Vagina (tissue), 2 donors: ENCODE measurements at places on chromosomes 11 and 22. TPM values are rescaled to one million over a fixed set of nuclear protein-coding genes. Genes with fewer than 3 reads are reported as not detected.

- no peaks in the 10 kb centered on the region for H3K4me1 ChIP-seq
- no peaks in the 10 kb centered on the region for H3K27me3 ChIP-seq
- H3K27ac ChIP-seq: no peak overlapping the region
- no peaks in the 10 kb centered on the region for H3K36me3 ChIP-seq
Observed at GRCh38 chr11:103413266-103413888, 304.2 kb downstream of the DYNC2H1 start.

- no peak overlapping the region for H3K4me3 ChIP-seq
- DNase-seq: no peak
- H3K36me3 ChIP-seq: no peaks in the 10 kb centered on the region
- H3K27me3 ChIP-seq: no peaks in the 10 kb centered on the region
- H3K4me1 ChIP-seq: no peaks in the 10 kb centered on the region
Observed at GRCh38 chr11:120289426-120289825, 35.7 kb upstream of the TLCD5 start.

GSTT2 gene
- not detected for total RNA-seq

CCDC116 gene
- total RNA-seq: not detected

- H3K36me3 ChIP-seq: no peaks in the 10 kb centered on the region
- H3K27ac ChIP-seq: no peak overlapping the region
- DNase-seq: no peak
- H3K4me3 ChIP-seq: no peak overlapping the region
- no peaks in the 10 kb centered on the region for H3K27me3 ChIP-seq
Observed at GRCh38 chr11:80846979-80847378, 1406.1 kb upstream of the TENM4 start.

DNA sequence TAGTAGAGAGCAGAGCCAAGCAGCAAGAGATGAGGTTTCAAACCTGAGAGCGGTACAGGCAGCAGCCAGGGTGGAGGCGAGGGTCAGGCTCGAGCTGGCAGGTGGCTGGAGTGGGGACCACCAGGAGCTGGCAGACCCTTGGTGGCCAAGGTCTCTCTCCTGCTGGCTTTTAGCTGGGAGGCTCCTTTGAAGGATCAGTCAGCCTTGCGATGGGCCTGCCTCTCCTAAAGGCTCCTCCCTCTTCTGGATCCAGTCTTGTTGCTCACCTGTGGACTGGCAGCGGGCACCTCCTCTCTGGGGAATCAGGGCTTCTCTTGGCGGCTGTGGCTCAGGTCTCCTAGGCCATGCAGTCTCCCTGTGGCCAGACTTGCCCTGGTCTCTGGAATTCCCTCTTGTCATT is 24.8 kb downstream of the TPST2 start:
- no peak overlapping the region for H3K27ac ChIP-seq
- no peaks in the 10 kb centered on the region for H3K27me3 ChIP-seq
- H3K36me3 ChIP-seq: no peaks in the 10 kb centered on the region
- no peak overlapping the region for H3K4me3 ChIP-seq
- H3K4me1 ChIP-seq: peaks cover 33% of the 10 kb centered on the region

GRCh38 chr11:73431396-73431795 is 55.2 kb downstream of the RELT start:
- H3K27ac ChIP-seq: no peak overlapping the region
- DNase-seq: no peak
- no peaks in the 10 kb centered on the region for H3K4me1 ChIP-seq
- no peaks in the 10 kb centered on the region for H3K27me3 ChIP-seq
- no peaks in the 10 kb centered on the region for H3K36me3 ChIP-seq

DNA sequence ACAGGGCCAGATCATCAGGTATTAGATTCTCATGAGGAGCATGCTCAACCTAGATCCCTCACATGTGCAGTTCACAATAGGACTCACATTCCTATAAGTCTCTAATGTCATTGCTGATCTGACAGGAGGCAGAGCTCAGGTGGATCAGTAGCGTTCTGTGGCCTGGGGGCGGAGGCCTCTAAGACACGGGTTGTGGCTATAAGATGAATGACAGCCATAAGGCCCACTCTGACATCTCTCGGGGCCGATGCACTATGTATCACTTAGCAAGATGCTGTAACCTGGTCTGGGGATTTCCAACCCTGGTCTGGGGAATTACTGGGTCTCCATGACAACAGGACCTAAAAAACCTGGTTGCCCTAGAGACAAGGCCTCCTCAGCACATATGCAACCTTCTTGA is 932.7 kb downstream of the TBC1D22A start:
- DNase-seq: peak; percentile 67
- H3K36me3 ChIP-seq: no peaks in the 10 kb centered on the region
- no peaks in the 10 kb centered on the region for H3K27me3 ChIP-seq
- no peaks in the 10 kb centered on the region for H3K4me1 ChIP-seq
- no peak overlapping the region for H3K27ac ChIP-seq
- H3K4me3 ChIP-seq: no peak overlapping the region

DNA sequence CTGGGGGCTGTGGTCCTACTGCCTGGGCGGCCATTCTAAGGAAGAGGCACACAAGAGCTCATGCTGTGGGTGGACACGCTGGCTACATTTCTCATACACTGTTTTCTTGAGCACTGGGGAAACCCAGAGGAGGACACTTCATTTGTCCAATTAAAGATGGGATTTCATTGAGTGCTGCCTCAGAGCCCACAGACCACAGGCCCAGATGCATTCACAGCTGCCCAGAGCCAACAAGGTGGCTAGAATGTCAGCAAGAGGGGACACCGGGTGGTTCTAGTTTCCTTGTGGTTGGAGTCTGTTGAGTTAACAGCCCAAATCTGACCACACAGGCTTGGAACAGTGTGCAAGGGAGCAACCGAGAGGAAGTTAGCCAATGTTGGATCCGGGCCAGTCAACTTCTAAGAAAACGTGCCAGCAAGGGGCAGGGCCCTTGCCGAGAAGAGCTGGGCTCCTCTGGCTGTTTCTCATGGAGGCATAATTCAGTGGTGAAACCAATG is 35.0 kb upstream of the SORL1 start:
- H3K4me1 ChIP-seq: peaks cover 23% of the 10 kb centered on the region
- H3K27ac ChIP-seq: peak overlapping the region; percentile 6
- H3K4me3 ChIP-seq: no peak overlapping the region
- H3K36me3 ChIP-seq: no peaks in the 10 kb centered on the region

- H3K4me3 ChIP-seq: no peak overlapping the region
- H3K27me3 ChIP-seq: no peaks in the 10 kb centered on the region
- no peaks in the 10 kb centered on the region for H3K4me1 ChIP-seq
- H3K27ac ChIP-seq: no peak overlapping the region
Observed at GRCh38 chr22:39941601-39942000, 18.6 kb upstream of the TMA7B start.

DNA sequence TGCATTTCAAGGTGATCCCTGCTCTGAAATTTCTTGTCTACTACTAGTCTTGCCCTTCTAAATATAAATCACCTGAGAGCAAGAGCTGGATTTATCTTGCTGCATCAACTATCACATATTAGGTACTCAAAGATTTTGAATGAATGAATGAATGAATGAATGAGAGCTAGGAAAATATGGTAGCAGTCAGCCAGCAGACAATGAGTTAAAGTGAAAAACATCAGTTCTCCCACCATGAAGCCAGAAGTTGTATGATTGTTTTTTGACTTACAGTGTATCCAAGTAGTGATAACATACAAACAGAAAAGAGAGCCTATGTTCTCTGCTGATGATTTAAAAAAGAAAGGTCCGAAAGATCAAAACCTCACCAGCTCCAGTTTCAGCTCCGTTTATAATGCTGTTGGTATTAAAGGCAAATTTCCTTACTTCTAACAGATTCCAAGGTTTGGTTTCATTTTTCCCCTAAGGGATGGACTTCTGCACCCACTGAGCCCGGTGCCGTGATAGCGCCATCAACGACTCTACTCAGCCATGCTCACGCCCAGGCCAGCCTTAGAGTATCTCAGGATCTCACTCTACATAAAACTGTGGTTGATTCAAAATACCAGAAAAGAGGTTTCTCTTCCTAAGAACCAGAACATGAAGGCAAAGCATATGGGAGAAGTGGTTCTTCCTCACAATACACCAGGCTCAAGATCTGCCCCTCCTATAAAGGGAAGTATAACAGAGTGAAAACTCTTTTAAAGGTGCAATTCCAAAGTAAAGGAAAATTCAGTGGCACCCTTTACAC is 92.0 kb downstream of the SGSM3 start:
- H3K27ac ChIP-seq: no peak overlapping the region
- H3K36me3 ChIP-seq: peaks cover 7% of the 10 kb centered on the region
- no peaks in the 10 kb centered on the region for H3K27me3 ChIP-seq
- H3K4me1 ChIP-seq: no peaks in the 10 kb centered on the region
- DNase-seq: no peak

GRCh38 chr22:39994566-39995392 is at the start of gene FAM83F:
TSS of gene FAM83F (plus strand) at chr22:39994954. CDS start at chr22:39995043, 89 bp downstream.
- H3K27ac ChIP-seq: peak within 1 kb of the TSS; percentile 85
- H3K27me3 ChIP-seq: no peaks in the 10 kb centered on the region
- H3K4me1 ChIP-seq: peaks cover 32% of the 10 kb centered on the region
- no peak for DNase-seq

DNA sequence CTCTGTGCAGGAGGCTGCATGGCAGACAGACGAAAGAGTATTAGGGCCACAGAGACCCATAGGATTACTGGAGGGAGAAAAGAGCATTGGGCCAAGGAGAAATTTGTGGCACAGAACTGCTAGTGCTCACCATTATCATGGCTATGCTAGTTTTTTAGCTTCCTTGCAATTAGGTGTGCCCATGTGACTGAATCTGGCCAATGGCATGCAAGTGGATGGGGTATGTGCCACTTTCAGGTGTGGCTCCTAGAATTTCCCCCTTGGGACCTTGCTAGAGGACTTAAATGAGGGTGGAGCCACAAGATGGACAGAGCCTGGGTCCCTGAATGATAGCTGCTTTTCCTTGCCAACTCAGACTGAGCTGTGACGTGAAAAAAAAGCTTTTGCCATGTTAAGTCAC is 73.9 kb upstream of the TENM4 start:
- no peaks in the 10 kb centered on the region for H3K36me3 ChIP-seq

DNA sequence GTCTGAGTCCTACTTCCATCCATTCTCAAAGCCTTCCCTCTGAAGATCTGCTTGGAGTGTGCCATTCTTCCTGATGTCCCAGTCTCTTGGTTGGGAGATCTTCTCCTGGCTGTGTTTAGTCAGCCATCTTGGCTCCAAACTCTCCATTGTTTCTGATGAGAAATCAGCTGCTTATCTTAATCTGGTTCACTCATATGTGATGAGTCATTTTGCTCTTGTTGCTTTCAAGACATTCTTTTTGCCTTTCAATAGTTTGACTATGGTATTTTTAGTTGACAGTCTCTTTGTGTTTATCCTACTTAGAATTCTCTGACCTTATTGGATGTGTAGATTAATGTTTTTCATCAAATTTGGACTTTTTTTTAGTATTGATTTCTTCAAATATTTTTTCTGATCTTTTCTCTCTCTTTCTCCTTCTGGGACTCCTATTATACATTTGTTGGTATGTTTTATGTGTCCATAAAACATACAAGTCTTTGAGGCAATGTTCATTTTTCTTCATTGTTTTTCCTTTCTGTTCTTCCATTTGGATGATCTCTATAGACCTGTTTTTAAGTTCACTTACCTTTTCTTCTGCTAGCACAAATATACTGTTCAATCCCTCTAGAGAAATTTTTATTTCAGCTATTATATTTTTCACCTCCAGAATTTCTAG is 77.2 kb upstream of the CLPB start:
- H3K4me3 ChIP-seq: no peak overlapping the region
- H3K4me1 ChIP-seq: no peaks in the 10 kb centered on the region
- no peaks in the 10 kb centered on the region for H3K36me3 ChIP-seq
- DNase-seq: no peak
- no peak overlapping the region for H3K27ac ChIP-seq

- no peaks in the 10 kb centered on the region for H3K27me3 ChIP-seq
- DNase-seq: no peak
- H3K4me3 ChIP-seq: no peak overlapping the region
- H3K27ac ChIP-seq: no peak overlapping the region
- H3K36me3 ChIP-seq: no peaks in the 10 kb centered on the region
- H3K4me1 ChIP-seq: no peaks in the 10 kb centered on the region
Observed at GRCh38 chr11:31608995-31609394, 99.4 kb downstream of the ELP4 start.

DNA sequence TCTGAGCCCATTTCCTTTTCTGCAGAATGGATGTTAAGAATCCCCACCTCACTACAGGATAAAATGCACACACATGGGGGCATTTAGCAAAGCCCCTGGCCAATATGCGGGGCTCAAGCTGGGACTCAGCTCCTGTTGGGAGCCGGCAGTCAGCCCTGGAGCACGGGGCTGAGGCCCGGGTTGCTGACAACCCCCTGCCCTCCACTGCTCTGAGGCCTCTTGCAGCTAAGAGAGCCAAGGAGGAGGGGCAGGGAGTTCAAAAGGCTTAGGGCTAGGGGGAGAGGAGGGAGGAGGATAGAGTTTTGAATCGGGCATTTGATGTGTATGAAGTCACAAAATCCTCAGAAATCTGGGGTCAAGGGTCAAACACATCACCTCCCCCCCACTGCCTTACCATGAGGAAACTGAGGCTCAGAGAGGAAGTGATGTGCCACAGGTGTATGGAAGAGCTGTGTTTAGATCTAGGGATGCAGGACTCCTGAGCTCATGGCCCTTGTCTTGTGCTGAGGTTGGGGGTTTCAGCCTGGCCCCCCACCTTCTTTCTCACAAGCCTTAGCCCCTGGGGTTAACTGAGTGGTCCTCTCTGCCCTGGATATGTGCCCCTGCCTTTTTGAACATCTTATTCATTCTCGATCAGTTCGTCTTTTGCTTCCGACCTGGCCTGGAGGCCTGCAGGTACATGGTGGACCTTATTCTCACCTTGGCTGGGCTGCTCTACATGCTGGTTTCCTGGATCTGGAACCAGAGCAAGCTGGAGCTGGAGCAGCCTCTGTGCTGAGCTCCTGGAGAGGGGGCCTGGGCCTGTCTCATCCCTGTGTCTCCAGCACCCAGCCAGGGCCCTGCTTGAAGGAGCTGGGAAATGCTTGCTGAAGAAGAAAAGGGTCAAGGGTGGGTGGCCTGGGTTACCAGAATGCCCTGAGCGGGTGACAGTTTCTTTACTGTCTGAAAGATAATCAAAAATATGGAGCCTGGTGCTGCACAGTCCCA is 80.3 kb downstream of the LRRC32 start:
- H3K4me3 ChIP-seq: no peak overlapping the region
- no peaks in the 10 kb centered on the region for H3K27me3 ChIP-seq
- H3K36me3 ChIP-seq: no peaks in the 10 kb centered on the region
- no peak overlapping the region for H3K27ac ChIP-seq

MUC2 gene
- total RNA-seq: not detected

- no peaks in the 10 kb centered on the region for H3K36me3 ChIP-seq
- no peaks in the 10 kb centered on the region for H3K27me3 ChIP-seq
- no peak overlapping the region for H3K27ac ChIP-seq
- H3K4me1 ChIP-seq: no peaks in the 10 kb centered on the region
- peak; percentile 67 for DNase-seq
Observed at GRCh38 chr11:134578807-134579723, 167.0 kb upstream of the B3GAT1 start.
